CD4-positive, alpha-beta T cell treated with Interferon alpha-2 for 1 hour (primary cell): ENCODE measurements at places on chromosomes 7 and 10.

- DNase-seq: no peak
Observed at GRCh38 chr10:69657430-69657829, 27.4 kb downstream of the FAM241B start.

- DNase-seq: no peak
Observed at GRCh38 chr7:38315410-38315809, 42.0 kb upstream of the TARP start.

- no peak for DNase-seq
Observed at GRCh38 chr10:116472891-116473290, 45.2 kb downstream of the PNLIPRP3 start.

DNA sequence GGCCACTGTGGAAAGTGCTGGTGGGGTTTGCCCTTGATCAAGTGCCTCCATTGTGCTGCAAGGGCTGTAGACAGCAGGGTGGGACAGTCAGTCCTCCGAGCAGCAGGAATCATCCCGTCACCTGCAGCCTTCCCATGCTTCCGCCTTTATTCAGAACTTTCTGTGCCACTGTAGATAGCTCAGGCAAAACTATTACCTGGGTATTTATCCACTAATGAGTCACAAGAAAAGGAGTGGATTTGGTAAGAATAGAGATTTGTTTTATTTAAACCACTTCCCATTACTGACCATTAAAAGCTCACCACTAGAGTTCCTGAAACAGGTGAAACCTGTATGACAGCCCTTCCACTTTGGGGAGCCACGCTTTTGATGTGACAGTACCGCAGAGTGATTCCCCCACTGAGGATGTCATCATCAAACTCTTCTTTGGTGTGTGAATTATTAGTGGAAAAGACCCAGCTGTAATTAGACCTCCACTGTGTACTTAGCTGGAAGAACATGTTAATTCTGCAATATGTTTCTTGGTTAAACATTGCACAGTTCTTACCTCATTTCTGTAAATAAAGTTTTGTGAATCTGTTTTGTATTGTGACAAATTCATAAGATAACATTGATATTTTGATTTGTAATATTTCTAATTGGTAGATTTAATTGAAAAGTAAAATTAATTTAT is 208.8 kb downstream of the MLLT10 start:
- DNase-seq: no peak

- DNase-seq: no peak
Observed at GRCh38 chr7:155192961-155193640, 104.6 kb upstream of the INSIG1 start.
